Esophagus squamous epithelium (tissue), 5 donors: ENCODE measurements at places on chromosomes 12 and 14. TPM values are rescaled to one million over a fixed set of nuclear protein-coding genes. Genes with fewer than 3 reads are reported as not detected.

Gene NOPCHAP1
- total RNA-seq, result 9.3 TPM

DNA sequence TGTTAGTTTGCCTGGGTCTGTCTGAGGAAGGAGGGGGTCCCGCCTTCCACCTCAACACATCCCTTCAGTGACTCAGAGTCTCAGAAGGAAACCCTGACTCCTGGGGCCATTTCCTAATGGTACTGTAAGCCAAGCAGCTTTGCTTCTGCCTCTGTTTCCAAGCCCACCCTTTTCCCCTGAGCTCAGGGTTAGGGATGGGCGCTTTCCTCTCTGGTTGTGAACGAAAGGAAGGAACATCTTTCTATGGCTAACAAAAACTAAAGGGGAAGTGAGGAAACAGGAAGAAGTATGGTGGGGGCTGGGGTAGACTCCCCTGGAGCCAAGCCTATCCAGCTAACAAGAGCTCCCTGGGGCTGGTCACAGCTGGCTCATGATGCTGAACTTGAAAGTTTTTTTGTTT lies 11.6 kb upstream of the UNC119B start:
- H3K36me3 ChIP-seq, result peaks cover 100% of the 10 kb centered on the region
- DNase-seq, result no peak
- H3K4me1 ChIP-seq, result no peaks in the 10 kb centered on the region

- peak overlapping the region; percentile 96 for H3K27ac ChIP-seq
- DNase-seq, result no peak
- peak overlapping the region; percentile 77 for H3K4me3 ChIP-seq
- H3K36me3 ChIP-seq, result no peaks in the 10 kb centered on the region
- H3K4me1 ChIP-seq, result peaks cover 48% of the 10 kb centered on the region
Observed at GRCh38 chr12:82687021-82688011, 610 bp downstream of the TMTC2 start.

DNA sequence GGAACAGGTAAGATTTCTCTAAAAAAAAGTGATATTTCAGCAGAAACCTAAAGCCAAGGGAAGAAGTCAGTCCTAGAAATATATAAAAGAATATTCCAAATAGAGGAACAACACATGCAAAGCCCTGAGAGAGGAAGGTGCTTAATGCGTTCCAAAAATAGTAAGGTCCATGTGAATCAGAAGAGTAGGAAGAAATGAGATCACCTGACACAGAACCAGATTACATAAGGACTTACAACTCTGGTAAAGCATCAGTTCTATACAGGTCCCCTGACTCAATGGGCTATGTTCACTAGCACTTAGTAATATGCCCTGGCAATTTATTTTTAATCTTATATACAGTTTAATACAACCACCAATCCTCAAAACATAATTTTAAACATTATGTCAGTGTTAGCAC lies 30.0 kb downstream of the SENP1 start:
- no peaks in the 10 kb centered on the region for H3K4me1 ChIP-seq
- no peak overlapping the region for H3K4me3 ChIP-seq
- H3K36me3 ChIP-seq, result no peaks in the 10 kb centered on the region
- no peak overlapping the region for H3K27ac ChIP-seq
- H3K27me3 ChIP-seq, result no peaks in the 10 kb centered on the region
- DNase-seq, result no peak

DNA sequence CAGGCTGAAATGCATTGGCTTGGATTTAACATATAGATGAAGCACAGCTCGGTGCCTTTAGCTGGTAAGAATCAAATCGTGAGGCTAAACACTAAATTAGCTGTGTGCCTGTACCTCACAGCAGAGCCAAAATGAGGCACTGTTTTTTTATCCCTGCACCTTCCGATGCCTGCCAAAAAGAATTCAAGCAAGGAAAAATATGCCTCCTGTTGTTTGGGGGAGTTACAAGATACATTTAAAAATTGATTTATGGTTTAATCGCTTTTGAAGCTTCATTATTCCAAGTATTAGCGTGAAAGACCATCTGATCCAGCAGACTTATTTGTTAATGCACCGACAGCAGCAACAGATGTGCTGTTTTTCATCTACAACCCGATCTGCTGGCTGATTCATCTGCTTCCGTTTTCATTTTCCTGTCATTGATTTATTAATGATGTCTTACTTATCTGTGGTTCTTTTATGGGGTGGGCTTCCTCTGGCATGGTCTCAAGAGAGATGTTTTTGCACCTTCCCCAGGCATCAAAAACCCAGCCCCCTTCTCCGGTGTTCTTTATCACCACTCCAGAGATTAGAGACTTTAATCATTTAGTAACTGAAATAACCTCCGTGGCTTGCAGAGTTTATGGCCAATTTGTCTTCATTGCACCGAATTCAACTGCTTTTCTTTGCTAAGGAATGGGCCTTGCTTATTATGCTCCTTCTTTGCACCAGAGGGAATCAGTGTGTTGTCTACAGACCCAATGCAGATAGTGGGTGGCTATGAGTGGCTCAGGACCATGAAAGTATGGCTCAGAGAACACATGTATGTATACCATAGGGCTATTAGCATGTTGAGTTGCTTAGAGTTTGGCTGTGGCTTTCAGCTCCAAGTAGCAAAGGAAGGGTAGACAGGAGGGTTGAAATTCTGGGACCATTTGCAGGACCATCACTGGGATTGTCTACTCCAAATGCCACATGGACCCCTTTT lies 166.8 kb upstream of the TMEM260 start:
- no peak overlapping the region for H3K4me3 ChIP-seq
- H3K27me3 ChIP-seq, result no peaks in the 10 kb centered on the region
- no peak for DNase-seq
- H3K27ac ChIP-seq, result no peak overlapping the region
- H3K4me1 ChIP-seq, result peaks cover 9% of the 10 kb centered on the region

Gene GARIN6
- not detected for total RNA-seq

- no peaks in the 10 kb centered on the region for H3K36me3 ChIP-seq
- H3K4me1 ChIP-seq, result no peaks in the 10 kb centered on the region
- H3K27me3 ChIP-seq, result no peaks in the 10 kb centered on the region
- no peak overlapping the region for H3K27ac ChIP-seq
- no peak for DNase-seq
Observed at GRCh38 chr12:87315-87714, 20.7 kb downstream of the IQSEC3 start.

GRCh38 chr12:2690348-2691005 lies 104.3 kb upstream of the FKBP4 start:
- H3K4me3 ChIP-seq, result peak overlapping the region; percentile 52
- H3K36me3 ChIP-seq, result peaks cover 12% of the 10 kb centered on the region
- peaks cover 10% of the 10 kb centered on the region for H3K4me1 ChIP-seq
- DNase-seq, result no peak
- H3K27ac ChIP-seq, result no peak overlapping the region
- no peaks in the 10 kb centered on the region for H3K27me3 ChIP-seq

Gene P2RX2
- total RNA-seq, result 8.0 TPM

DNA sequence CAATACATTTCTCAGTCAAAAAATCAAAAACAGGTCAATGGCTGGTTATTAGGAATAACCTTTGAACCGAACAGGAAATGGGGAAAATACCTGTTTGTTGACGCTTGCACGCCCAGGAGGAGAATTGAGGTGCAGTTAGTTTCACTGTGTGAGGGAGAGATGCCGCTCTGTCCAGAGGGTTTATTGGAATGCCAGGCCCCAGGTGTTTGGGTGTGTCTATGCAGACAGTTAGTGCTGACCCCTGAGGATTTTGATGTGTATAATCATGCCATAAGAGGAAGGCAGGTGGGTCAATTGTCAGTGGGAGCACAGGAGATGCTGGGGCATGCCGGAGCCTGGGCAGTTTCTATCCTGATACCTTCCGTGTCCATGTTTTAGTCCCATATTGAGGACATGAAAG lies 100.8 kb upstream of the DIO3 start:
- no peaks in the 10 kb centered on the region for H3K36me3 ChIP-seq
- peaks cover 11% of the 10 kb centered on the region for H3K27me3 ChIP-seq
- peaks cover 8% of the 10 kb centered on the region for H3K4me1 ChIP-seq
- H3K27ac ChIP-seq, result no peak overlapping the region
- DNase-seq, result no peak

Gene CD163
- 4.2 TPM for total RNA-seq

DNA sequence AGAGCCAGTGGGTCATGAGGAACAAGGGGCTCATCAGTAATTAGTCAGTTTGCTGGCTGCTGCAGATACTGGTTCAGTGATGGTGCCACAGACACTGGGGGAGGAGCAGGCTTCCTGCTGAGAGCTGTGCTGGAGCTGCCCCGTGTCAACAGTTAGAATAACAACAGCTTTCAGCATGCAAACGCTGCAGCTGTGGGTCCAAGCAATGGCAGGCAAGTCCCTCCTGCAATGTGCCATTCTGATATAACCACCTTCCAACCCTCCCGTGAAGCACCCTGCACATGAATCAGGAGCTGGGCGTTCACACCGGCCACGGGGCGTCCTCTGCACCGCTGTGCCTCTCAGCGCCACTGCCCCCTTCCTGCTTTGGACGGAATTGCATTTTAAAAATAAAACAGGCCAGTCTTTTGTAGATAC lies 258.4 kb upstream of the SFSWAP start:
- H3K4me1 ChIP-seq, result no peaks in the 10 kb centered on the region
- no peak overlapping the region for H3K4me3 ChIP-seq
- H3K36me3 ChIP-seq, result no peaks in the 10 kb centered on the region
- DNase-seq, result no peak
- H3K27me3 ChIP-seq, result no peaks in the 10 kb centered on the region

- DNase-seq, result no peak
- H3K4me3 ChIP-seq, result no peak overlapping the region
Observed at GRCh38 chr12:31278424-31278823, 47.5 kb downstream of the SINHCAF start.

DNA sequence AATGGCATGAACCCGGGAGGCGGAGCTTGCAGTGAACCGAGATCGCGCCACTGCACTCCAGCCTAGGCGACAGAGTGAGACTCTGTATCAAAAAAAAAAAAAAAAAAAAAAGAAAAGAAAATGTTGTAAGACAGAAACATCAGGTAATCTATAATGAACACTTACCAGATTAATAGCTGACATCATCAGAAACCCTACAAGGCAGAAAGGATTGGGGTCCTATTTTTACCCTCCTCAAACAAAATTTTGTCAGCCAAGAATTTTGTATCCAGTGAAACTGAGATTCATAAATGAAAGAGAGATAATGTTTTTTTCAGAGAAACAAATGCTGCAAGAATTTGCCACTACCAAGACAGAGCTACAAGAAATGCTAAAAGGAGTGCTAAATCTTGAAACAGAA lies 14.1 kb downstream of the CLEC1A start:
- DNase-seq, result no peak
- H3K27ac ChIP-seq, result no peak overlapping the region
- no peaks in the 10 kb centered on the region for H3K36me3 ChIP-seq
- H3K4me1 ChIP-seq, result no peaks in the 10 kb centered on the region

Gene LRCOL1
- total RNA-seq, result not detected

- H3K4me1 ChIP-seq, result no peaks in the 10 kb centered on the region
- no peaks in the 10 kb centered on the region for H3K27me3 ChIP-seq
- H3K36me3 ChIP-seq, result no peaks in the 10 kb centered on the region
Observed at GRCh38 chr14:99075771-99076375, 196.1 kb downstream of the BCL11B start.

GRCh38 chr14:26180221-26180620 lies 417.6 kb downstream of the NOVA1 start:
- H3K4me3 ChIP-seq, result no peak overlapping the region
- no peaks in the 10 kb centered on the region for H3K36me3 ChIP-seq
- no peak overlapping the region for H3K27ac ChIP-seq
- DNase-seq, result no peak
- H3K4me1 ChIP-seq, result no peaks in the 10 kb centered on the region

Gene ETNK1
- 36.4 TPM for total RNA-seq

DNA sequence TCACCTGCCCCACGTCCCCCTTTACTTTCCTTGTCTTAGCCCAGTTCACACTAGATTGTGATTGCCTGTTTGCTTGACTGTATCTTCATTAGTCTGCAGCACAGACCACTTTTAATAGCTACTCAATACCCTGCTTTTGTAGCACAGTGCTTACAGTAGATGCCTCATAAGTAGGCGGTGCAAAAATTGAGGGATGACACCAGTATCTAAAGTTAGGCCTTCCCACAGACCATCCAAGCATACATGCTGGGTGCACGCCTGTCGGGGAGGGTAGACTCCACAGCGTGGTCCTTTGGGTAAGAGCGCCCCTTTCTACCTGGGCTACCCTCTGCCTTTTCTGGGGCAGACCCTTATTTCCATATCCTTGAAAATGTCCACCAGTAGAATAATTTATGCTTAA lies 140.8 kb downstream of the GCH1 start:
- DNase-seq, result no peak
- H3K36me3 ChIP-seq, result no peaks in the 10 kb centered on the region
- H3K27ac ChIP-seq, result no peak overlapping the region
- H3K27me3 ChIP-seq, result no peaks in the 10 kb centered on the region
- H3K4me3 ChIP-seq, result no peak overlapping the region

DNA sequence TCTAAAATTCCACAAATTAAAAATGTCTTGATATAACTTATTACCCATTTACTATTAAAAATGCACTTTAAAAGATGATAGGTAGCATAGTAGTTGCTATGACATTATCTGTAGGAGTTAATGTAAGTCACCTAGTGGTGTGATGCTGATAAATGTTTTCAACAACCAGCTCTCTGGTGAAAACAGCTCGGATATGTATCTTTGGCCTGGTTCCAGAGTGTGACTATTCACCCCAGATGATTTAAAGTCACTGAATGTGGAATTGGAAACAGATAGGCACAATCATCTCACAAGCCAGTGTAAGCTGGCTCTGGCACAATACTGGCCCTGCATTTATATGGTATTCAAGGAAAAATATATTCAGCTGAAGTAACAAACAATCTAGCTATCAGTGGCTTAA lies 9.2 kb upstream of the CCDC196 start:
- no peak overlapping the region for H3K27ac ChIP-seq
- no peak overlapping the region for H3K4me3 ChIP-seq
- no peaks in the 10 kb centered on the region for H3K36me3 ChIP-seq
- DNase-seq, result no peak

Gene ASB2
- 4.5 TPM for total RNA-seq

- no peak for DNase-seq
- peak overlapping the region; percentile 59 for H3K27ac ChIP-seq
- H3K27me3 ChIP-seq, result no peaks in the 10 kb centered on the region
- no peaks in the 10 kb centered on the region for H3K4me1 ChIP-seq
Observed at GRCh38 chr12:91140026-91140931, 29.0 kb upstream of the LUM start.

DNA sequence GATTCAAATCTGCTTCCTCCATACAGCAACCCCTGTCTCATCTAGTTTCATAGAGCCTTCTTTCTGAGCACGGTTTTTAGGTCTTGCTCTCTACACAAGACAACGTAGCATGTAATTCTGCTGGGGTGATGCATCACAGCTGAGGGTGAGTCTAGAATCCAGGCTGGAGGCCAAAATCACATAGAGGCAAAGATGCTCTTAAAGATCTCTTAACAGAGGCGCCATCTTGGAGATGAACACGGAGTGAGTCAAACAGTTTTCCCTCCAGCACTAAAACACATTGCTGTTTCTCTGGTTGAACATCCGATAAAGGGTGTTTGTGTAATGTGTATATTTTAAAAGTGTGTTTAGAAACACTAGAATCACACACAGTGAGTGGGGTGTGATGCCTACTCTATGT lies 78.9 kb downstream of the NOS1 start:
- H3K27ac ChIP-seq, result no peak overlapping the region
- peaks cover 14% of the 10 kb centered on the region for H3K27me3 ChIP-seq
- DNase-seq, result no peak
